ENCODE measurements at places on chromosomes 7 and 10.

GRCh38 chr7:70872188-70872587, 259.8 kb upstream of the GALNT17 start:
- no peak for DNase-seq

GRCh38 chr10:19877466-19878255, 61.4 kb downstream of the PLXDC2 start:
- no peak for DNase-seq

DNA sequence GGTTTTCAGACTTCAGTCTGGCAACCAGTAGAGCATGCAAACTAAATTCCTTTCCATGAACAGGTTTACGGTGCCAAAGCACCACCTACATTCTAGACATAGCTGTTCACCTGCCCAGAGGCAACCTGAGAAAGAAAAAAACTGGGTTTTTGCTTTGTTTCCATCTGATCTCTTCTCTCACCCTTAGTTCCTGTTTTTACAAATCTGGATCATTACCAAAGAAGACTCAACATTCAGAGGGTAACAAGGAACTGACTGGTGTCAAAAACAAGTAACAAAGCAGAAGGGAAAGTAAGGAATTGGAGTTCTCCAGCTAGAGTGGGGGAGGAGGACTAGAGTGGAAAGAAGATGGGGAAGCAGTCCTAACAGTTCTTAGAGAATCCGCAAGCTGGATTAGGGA, 36.4 kb downstream of the CPVL start:
- no peak for DNase-seq

- no peak for DNase-seq
These were observed 256.4 kb upstream of the PHYHIPL start for GRCh38 chr10:58919927-58920654.

DNA sequence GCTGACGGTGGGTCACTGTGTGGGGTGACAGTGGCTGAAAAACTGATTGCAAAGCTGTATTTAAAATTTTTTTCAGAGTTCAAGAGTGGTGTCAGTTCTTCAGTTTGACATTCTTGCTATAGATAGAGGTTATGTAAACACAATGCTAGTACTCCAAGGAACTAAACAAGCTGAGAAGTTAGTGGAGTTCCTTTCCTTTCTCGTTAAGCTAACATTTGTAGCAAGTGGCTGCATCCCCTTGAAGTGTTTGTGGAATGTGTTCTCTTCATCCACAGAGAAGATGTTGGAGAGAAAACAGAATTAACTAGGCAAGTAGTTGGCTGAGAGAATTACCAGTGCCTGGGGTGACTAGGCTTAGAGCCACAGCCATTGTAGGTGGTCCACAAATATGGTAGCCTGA, 15.8 kb downstream of the CCNY start:
- DNase-seq, result no peak

GRCh38 chr7:23207021-23207420, 25.2 kb downstream of the NUP42 start:
- no peak for DNase-seq

DNA sequence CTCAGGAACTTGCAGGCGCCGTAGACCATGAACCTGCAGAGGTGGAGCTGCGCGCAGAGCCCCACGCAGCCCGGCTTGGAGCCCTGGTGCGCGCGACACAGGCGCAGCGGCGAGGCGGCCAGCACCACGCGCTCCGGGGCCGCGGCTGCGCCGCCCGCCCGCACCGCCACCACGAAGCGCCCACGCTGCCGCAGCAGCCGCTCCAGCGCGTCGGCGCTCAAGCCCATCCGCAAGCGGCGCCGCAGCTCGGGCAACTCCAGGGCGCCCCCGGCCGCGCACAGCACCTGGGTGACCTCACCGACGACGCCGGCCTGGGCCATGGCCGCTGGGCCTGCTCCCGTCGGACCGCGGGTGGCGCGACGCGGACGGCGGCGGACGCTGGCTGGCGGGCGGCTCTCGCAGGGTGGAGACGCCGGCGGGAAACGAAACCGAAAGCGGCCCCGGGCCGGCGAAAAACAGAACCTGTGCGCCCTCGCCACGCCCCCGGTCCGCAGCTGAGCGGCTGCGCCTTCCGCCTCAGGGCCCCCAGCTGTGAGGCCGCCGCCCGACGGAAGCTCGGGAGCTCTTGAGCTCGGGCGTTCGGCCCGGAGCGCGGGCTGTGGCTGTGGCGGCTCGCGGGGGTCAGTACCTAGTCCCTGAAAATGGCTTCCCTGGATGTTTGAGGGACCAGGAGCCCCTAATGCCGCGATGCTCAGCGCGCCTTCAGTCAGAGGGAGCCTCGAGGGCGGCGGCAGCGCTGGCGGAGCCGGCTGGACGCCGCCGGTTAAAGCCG, at the start of gene PARP12:
TSS of gene PARP12 (minus strand) at position 424 of the 772 bp plus-strand sequence. CDS start at position 320, 104 bp downstream.
- DNase-seq, result peak; percentile 93

DNA sequence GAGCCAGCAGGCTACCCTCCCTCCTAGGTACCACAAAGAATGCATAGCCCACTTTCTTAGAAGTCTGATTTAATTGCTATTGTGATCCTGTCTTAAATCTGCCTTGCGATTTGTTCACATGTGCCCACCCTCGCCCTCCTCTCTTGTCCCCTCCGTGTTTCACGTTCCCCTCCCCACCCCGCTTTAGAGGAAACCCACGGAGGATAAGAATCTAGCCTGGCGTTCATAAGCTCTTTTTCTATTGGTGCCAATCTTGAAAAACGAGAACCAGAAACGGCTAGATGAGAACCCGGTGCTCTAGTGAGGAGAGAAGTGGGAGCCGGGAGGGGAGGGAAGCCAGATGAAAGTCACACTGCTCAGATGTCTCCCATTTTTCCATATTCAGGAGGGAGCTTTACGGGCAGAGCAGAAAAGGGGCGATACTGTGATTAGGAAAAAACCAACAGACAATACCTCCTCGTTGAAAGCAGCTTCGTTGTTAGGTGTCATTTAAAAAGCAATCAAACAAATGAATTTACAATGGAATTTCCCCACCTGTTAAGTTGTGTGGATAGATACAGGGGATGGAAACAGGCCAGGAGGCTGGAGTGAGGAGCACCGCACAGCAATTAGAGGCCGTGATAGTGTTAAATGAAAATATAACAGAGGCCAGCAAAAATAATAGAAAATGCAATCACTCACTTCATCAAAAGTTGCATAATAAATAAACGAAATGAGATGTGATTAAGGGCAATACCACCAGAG, 272.1 kb downstream of the GATA3 start:
- no peak for DNase-seq

DNA sequence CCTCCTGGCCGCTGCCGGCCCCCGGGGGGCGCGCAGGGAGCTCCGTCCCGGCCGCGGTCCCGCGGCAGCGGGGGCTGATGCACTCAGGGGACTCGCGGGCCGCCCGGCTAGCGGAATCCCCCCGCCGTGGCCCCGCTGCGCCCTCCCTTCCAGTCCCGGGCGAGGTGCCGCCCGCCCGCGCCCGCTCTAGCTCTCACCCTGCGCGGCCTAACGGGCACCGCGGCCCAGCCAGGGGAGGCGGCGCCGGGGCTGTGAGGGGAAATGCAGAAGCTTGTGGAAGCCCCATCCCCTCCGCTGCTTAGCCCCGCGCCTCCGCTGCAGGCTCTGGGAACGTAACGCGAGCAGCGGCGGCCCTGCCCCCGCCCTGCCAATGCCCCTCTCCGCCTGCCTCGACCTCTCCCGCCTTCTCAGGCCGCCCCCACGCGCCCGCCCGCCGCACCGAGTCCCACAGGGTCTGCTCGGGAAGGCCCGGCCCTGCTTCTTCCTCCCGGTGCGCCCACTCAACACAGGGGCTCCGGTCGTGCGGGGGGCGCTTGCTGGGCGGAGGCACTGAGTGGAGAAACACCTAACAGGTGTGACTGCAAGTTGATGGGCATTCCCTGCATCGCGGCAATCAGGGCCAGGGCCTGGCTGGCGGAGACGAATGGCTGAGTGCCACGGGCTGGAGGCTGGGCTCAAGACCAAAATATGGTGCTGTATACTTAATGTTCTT, 384 bp upstream of the TMEM229A start:
- DNase-seq, result no peak

DNA sequence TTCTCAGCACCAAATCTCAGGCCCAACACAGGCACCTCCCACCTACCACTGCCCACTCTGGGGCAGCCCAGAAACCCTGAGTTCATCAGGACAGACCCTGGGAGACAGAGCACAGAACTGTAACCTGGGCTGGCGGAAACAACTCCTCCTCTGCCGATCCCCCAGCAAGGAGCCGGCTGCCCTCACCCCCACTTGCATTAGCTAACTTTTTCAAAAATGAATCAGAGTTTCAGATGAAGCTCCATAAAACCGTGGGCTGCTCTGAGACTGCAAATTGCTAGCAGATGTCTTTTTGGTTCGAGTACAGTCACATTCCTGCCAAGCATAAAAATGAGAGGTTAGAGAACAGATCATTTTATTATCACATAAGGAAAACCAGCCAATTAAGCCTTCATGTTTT, 93.4 kb upstream of the PARD3 start:
- DNase-seq, result no peak

DNA sequence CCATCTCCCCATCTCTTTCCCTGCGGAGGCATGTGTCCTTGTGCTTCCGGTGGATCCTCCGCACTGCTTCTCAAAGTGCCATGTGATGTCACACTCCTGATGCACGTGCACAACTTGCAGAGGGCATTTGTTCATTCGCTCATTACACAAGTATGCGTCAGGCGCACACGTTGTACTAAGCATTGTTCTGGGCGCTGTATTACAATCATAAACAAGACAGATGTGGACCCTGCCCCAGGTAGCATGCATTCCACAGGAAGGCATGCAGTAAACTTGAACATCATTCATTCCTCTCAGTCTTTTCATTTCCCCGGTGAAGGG, 9.0 kb upstream of the RAMP3 start:
- DNase-seq, result no peak

- no peak for DNase-seq
These were observed 121.4 kb downstream of the DNAJB6 start for GRCh38 chr7:157458254-157458633.

DNA sequence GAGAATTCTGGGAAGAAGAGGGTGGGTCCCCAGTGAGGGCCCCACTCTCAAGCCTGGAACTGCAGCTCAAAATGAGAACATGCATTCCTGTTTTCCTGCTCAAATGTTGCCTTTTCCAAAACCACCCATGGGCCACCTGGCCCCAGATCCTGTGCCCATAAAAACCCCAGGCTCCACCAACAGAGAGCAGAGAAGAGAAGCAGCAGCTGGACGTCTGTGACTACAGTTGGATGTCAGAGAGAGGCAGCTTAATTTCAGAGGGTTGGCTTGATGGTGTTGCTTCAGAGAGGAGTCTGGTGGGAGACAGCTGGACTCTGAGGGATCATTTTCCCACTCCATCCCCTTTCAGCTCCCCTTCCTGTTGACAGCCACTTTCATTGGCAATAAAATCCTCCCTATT, 256.4 kb downstream of the FZD1 start:
- DNase-seq, result no peak

- DNase-seq, result peak; percentile 72
These were observed 55.8 kb upstream of the LANCL2 start for GRCh38 chr7:55309040-55309991.

DNA sequence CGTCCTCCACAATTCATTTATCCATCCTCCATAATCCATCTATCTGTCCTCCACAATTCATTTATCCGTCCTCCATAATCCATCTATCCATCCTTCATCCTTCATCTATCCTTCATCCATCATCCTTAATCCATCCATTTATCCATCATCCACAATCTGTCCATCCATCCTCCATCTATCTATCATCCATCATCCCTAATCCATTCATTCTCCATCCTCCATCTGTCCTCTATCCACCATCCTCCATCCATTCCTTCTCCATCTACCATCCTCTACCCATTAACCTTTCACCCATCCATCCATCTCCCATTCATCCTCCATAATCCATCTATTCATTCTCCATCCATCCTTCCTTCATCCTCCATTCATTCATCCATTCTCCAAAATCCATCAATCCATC, 36.0 kb upstream of the DPYSL4 start:
- no peak for DNase-seq

DNA sequence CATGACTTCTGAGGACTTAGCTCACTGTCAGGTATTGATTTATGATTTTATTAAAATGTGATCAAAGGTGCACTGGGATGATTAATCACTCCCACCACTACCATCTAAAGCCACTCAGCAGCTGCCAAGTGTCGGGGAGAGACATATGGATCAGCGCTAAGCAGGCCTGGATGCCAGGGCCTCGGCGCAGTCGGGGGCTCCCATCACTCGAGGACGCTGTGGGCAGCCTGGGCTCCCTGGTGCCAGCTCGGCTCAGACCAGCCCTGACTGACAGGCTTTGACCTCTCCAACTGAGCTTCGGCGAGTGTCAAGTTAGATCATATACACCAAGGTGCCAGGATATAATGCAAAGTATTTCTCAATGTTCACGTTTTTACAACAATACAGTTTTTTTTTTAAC, 267.7 kb downstream of the ACTR3B start:
- DNase-seq, result no peak

DNA sequence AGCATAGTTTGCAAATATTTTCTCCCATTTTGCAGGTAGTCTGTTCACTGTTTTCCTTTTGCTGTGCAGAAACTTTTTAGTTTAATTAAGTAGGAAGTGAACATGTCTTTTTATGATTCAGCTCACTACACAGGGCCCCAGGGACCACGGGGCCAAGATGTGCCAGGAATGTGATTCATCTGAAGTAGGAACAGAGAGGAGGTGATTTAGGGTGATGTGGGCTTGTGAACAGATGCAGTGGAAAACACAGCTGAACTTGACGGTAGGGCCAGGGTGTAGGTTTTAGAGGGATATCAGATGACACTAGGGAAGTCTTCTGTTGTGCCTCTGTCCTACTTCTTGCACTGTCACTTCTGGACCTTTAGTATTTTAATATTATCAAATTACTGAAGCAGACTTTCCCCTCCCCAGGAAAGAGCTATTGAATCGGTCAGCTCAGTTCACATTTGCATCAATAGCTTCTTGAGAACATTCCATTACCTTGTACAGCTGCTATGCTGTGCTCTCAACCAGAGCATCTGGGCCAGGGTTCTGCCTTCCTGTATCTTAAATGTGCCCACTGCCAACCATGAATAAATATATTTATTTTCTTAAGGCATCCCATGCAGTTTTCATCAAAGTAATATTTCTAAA, 96.9 kb downstream of the OSBPL3 start:
- DNase-seq, result no peak

Data from CD4-positive, alpha-beta T cell (primary cell).